Urothelium cell line (cell line): ENCODE measurements at places on chromosomes 4 and X.
A peak's percentile ranks its signal among the peaks of the same experiment; 100 is the strongest.

- no peak for DNase-seq
These were observed 149.8 kb upstream of the TLL1 start for GRCh38 chr4:165723051-165723795.

DNA sequence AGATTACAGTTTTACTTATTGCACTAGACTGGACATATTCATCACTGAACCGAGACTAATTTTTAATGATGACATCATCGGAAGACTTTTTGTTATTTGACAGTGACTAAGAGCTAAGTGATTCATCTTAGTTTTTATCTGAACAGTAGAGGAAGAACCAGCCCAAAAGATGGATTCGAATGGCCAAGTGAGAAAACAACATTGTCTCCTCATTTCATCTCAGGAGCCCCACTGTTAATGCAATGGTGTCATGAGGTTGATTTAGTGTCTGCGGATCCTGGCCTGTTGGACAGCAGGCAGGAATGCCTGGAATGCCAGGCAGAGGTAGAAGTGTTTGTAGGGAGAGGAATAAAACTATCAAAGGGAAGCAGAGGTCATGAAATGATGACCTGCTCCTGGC lies 37.8 kb upstream of the HPF1 start:
- DNase-seq = peak; percentile 32

DNA sequence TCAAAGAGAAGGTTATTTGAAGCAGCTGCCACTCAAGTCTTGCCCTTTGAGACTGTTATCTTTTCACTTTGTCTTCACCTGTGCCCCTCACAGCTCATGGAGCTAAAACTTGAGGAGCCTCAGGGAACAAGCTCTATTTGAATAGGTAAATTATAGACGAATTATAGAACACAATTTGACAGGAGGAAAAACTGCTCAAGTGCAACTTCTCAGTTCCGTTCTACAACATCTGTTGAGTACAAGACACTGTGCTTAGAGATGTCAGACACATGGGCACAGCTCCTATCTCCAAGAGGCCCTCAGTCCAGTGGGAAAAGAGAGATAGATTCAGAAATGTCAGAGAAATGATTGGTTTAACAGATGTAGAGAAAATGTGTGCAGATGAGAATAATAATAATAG lies 5.1 kb downstream of the PPP1R2C start:
- no peak for DNase-seq

GRCh38 chr4:183875251-183875825 lies 29.8 kb upstream of the STOX2 start:
- no peak for DNase-seq

DNA sequence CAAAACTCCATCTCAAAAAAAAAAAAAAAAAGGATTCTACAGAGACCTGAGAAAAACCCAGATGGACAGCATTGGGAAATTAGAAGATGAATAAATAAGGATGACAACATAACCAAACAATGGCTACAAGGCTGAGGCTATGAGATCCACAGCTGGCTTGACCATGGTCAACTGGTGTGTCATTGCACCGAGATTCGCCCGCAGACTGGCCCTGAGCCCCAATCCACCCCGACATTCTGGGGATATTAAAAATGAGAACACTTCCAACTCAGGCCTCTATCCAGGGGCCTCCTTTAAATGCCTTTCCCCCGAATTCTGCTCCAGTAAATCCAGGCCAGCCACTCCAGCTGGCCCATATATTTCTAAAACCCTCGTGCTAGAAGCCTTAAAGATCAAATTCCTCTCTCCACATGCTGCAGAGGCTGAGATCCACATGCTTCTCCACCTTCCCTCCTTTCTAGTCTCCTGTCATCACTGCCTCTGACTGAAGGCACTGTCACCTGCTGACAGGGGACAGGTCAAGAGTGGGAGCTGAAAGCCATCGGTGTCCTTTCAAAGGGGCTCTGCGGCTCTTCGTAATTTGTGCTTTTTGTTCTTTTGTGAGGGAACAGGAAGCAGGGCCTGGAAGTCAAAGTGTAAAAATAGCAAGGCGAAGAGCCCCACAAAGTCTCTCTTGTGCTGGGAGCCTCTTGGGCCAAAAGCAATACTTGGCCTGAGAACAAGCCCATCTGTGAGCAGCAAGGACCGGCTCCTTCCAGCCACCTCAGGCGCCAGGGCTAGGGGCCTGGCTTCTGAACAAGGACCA lies 203.7 kb downstream of the NSUN7 start:
- DNase-seq = no peak

- DNase-seq = no peak
These were observed 82.7 kb downstream of the CCSER1 start for GRCh38 chr4:90209922-90210321.

GRCh38 chrX:15336023-15336413 lies 695 bp upstream of the PIGA start:
- DNase-seq = peak; percentile 1

- peak; percentile 5 for DNase-seq
These were observed 48.5 kb downstream of the SLC9A7 start for GRCh38 chrX:46710425-46710824.

DNA sequence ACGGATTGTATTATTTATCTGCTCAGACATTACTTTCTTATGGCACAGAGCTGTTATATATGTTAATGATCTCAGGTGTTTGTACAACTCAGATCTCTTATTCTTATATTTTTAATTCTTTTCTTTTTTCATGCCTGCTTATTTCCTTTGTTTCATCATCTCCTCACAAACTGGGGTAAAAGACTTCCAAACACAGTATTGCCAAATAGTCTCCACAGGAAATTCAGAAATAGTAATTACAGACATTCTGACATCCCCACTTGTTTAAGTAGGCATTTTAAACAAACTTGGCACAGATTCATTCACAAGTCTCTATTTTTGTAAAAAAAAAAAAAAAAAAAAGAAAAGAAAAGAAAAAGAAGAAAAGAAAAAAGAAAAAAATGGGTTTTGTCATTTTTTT lies 129.7 kb upstream of the USP38 start:
- no peak for DNase-seq

GRCh38 chrX:96729053-96729452 lies 44.4 kb downstream of the DIAPH2 start:
- no peak for DNase-seq

- DNase-seq = no peak
These were observed 160.4 kb downstream of the CPEB2 start for GRCh38 chr4:15162465-15163283.

- DNase-seq = no peak
These were observed 5.3 kb upstream of the OPHN1 start for GRCh38 chrX:68438575-68438974.

DNA sequence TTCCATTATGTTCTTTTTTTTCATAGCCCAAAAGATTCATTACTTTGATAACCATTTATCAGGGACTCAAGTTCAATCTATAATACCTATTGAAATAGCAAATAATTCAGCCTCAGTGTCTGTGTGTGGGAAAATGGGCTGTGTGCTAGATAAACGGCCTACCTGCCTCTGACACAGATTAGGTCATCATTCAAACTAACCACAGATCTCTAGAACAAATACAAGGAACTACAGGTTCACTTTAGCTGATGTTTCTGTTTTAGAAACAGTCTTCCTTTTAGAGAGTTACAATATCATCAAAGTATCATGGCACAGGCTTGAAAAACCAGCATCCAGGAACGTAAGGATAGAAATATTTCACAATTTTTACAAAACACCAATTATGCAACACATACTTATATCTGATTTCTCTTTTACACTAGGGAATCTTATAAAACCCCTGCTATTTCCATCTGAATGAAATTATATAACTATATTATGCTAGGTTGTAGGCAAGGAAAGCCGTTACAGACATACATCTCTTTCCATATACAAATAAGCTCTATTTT lies 56.6 kb upstream of the MAB21L2 start:
- DNase-seq = no peak

DNA sequence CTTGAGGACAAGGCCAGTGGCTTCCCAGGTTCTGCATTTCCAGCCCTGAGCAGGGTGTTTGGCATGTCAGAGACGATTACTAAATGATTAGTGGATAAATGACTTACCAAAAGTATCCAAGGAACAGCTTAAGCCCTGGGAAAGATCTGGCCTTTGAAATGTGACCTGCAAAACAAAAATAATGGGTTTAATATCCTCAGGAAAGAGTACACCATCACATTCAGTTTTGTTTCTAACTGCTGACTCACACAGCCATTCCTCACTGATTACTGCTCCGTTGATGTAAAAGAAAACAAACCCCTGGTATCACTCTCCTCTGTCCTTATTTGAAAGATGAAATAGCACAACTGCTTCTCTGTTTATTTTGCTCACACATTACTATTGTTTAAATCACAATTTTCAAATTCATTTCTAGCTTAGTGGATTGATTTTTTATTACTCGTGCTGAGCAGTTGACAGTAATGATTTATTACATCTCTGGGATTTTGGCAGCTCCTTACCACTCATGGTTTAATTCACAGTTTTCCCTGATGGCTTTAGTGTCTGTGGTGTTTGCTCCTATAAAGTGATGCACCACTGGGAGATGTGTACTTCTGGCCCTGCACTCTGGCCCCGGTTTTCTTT lies 117.0 kb downstream of the CBLL2 start:
- peak; percentile 4 for DNase-seq
